CD4-positive, alpha-beta T cell treated with Interleukin-17A for 4 hours (primary cell): ENCODE measurements at places on chromosomes 3 and 15.
A peak's percentile ranks its signal among the peaks of the same experiment; 100 is the strongest.

DNA sequence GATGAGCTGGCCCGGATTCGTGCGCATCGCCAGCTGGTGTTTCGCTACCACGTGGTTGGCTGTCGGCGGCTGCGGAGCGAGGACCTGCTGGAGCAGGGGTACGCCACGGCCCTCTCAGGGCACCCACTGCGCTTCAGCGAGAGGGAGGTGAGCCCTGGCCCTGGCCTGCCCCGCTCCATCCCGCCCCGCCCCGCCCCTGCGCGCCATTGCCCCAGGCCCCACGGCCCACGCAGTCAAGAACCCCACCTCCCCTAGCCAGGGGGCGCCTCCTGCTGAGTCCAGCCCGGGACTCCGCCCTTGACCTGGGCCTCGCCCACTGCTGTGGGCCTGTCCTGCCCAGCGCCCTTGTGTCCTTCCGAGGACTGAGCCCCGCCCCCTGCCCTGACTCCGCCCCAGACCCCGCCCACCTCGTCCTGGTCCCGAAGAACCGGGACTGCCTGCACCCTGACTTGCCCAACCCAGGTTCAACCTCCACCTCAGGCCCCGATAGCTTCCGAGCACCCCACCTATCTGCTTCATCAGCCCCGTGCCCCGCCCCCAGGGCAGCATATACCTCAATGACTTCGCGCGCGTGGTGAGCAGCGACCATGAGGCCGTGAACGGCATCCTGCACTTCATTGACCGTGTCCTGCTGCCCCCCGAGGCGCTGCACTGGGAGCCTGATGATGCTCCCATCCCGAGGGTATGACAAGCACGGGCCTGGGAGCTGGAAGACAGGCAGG, 14.8 kb downstream of the NT5DC2 start:
- DNase-seq = no peak

DNA sequence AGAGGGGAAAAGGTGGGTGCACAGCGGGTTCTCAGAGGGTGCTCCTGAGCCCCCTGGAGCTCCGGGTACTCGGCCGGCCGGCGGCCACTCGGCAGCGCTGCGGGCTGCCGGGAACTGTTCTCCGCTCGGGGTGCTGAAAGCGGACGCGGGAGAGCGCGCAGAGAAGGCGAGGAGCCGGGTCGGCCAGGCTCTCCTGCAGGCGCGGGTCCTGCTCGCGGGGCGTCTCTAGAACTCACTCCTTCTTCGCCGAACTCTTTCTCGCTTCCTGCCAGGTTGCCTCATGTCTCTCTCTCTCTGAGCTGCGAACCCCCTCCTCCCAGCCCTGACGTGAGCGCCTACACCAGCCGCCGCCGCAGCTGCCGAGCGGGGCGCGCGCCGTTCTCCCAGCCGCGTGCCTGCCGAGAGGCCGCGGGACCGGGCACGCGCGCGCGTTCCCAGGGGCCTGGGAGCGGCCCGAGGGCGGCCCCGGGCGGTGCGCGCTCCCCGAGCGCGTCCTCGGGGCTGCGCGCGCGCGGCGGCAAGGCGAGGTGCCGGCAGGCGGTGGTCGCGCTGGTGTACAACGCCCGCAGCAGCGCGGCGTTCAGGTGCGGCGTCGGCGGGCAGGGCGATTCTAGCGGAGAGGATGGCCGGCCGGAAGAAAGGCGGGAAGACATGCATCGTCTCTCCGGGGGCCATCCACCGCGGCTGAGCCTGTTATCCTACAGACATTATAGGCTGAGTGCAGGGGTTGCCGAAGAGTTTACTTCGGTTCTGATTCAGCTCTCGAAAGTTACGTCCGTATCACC, at the start of gene PEX5L:
Gene PEX5L, minus strand, starts transcription at position 267 of the 785 bp plus-strand sequence. CDS start 338 bp downstream, outside the sequence.
- DNase-seq = no peak

DNA sequence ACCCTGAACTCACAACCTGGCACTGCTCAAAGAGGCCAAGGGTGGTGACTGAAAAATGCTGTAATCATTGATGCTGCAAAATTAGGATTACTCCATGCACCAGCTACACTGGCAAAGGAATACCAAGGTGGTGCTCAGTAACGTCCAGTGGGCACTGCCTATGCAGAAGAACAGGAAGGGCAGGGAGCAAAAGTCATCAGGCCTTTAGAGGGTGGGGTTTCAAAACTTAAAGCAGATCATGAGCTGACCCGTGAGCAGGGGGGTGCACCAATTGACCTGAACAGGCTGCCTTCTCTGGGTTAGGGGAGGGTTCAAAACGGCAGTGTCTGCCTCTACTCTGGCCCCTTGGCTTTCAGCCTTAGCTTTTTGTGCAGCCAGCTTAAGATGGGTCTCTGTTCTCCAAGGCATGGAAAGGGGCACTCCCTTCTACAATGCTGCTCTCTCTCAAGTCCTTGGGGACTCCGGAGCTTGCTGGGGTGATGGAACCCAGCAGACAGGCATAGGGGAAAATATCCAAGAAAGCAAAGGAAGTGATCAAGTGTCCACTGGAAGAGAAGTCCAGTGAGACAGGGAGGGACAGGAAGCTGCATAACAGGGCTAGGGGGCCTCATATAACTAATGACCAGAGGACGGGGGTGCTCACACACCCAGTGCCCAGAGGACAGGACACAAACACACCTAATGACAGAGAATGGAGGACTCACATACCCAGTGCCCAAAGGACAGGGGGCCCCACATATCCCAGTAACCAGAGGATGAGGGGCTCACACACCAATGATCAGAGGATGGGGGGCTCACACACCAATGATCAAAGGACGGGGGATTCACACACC, 11.4 kb downstream of the RAB6B start:
- no peak for DNase-seq

DNA sequence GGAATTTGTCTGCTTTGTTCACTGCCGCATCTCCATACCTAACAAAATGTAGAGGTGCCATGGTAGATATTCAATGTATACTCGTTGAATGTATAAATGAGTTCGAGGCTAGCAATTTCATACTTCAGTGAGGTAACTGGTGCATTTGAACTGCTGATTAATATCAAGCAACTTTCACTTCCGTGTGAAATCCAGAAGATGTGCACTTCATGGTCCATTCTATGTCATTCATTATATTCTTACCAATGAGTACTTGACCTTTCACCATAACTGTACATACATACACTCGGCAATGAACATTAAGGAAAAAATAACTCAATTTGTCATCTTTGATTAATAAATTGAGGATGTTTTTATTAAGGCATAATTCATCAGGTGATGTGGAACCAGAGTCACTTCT, 598.5 kb downstream of the ZNF385D start:
- no peak for DNase-seq

GRCh38 chr15:90345857-90346256, 6.2 kb upstream of the ZNF774 start:
- no peak for DNase-seq

GRCh38 chr3:123337226-123337625, 111.7 kb downstream of the ADCY5 start:
- DNase-seq = no peak

DNA sequence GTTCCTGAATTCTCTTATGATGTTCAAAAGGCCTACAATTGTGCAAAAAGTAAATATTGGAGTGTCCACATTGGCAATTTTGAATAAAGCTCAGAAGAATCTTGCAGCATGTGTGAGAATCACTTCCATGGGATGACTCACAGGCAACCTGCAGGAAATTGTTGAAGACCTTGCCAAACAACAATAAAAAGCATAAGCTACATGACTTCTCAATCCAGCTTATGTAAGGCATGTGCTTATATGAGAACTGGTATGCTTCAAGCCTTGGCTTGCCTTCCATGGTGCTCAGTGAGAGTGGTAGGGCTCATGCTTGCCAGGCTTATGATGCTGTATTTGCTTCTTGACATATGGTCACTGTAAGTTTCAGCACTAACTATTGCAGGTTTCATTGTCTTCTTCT, 18.4 kb upstream of the BCHE start:
- no peak for DNase-seq

DNA sequence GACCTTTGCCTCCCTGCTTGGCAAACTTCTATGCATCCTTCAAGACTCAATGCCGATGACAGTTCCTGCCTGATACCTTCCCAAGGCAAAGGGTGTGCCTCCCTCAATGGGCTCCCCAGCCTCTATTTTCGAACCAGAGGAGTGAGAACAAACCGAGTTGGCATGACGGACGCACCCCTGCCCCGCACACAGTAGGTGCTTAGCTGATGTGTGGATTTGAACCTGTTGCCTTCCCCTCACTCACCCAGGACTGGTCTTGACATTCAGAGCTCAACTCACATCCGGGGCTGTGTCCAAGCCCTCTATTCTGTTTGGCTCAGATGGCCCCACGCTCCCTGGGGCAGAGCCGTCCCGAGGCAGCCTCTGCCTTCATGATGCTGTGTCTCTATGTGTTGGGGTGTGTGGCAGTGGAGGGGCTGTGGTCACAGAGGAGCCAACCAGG, 52.2 kb upstream of the SLC6A11 start:
- no peak for DNase-seq

DNA sequence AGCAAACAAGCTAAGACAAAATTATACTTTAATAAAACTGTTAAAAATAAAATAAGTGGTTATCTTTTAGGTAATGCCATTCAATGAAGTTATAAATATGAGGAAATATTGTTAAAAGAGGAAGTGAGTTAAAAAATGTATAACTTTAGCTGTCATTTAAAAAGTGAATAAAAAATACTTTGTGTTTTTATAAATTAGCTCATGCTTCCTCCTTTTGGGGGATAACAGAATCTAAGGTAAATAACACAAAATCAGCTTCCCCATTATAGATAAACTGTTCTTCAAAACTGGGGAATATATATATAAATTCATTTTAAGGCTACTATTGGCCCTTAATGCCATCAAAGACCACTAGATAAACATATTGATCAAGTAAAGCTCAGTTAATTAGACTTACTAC, 113.7 kb upstream of the AADACL2 start:
- no peak for DNase-seq

- no peak for DNase-seq
Observed at GRCh38 chr3:120156699-120157098, 62.5 kb upstream of the GSK3B start.

- no peak for DNase-seq
Observed at GRCh38 chr15:42511007-42511391, 15.6 kb downstream of the SNAP23 start.

GRCh38 chr3:48412375-48413001, 17.4 kb downstream of the PLXNB1 start:
- DNase-seq = no peak

GRCh38 chr3:51297333-51297732, 87.8 kb upstream of the MANF start:
- no peak for DNase-seq

- DNase-seq = peak; percentile 79
Observed at GRCh38 chr3:38004415-38005075, 14.0 kb downstream of the VILL start.

GRCh38 chr15:91228383-91228782, 128.3 kb downstream of the SV2B start:
- DNase-seq = no peak

DNA sequence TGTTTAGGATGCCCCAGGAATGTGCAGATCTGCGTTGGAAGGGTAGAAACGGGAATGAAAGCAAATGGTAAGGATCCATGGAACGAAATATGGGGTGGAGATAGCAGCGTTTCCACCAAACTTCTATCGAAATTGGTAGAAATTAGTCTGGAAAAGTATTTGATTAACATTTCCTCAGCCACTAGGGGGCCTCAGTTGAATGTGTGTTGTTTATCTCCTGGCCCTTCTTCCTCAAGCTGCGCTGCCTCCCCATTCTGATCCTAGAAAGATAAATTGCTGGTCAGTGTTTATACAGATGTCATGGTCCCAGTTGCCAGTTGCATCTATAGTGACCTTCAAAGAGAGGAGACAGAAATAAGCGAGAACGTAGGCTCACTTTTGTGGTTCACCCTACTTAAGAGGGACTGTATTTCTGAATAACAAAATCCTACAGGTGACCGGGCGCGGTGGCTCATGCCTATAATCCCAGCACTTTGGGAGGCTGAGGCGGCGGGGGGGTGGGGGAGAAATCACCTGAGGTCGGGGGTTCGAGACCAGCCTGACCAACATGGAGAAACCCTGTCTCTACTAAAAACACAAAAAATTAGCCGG, 457.1 kb downstream of the SQOR start:
- DNase-seq = no peak

- DNase-seq = no peak
Observed at GRCh38 chr3:44179246-44179645, 62.4 kb upstream of the TOPAZ1 start.

DNA sequence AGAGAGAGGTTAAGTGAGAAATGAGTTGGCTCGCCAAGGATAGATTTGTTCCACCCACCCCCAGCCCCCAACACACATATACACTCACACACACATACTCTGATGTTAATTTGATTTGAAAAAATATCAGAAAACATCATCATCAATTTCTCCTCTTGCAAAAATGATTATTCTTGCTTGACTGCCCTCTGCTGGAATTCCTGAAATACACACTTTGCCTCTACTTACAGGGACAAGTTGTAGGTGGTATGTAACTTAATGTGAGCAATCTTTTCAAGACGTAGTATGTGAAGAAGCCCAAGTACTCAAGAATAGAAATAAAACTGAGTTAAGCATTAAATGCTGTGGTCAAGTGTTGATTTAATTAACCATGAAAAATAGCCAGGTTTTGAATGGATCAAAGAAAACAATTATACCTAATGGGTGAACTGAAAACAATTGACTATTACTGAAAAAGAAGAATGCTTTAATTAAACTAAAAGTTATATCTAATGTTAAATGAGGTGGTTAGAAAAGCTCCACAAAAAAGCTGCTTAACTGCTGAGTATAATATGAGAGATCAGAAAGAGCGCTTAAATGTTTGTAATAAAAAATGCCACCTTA, 46.6 kb upstream of the MDFIC2 start:
- DNase-seq = no peak

DNA sequence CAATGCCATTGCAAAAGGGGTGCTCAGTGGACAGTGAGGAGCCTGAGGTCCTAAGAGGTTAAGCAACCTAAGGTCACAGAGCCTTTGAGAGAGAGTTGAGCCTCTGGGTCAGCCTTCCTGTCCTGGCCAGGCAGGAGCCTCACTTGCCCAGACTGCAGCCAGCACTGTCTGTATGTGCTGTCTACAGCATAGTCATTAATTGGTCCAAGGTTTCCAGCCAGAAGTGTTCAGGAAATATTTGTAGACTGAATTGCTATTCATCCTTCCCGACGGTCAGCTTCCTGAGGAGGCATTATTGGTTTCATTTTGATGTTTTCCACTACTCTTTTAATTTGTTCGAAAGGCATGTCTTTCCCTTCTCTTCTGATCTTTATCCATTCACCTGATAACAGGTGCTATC, 8.1 kb downstream of the SEC13 start:
- DNase-seq = no peak
